ENCODE measurements at places on chromosomes 1 and 21.

- DNase-seq: no peak
Observed at GRCh38 chr1:245549996-245550719, 395.4 kb downstream of the KIF26B start.

DNA sequence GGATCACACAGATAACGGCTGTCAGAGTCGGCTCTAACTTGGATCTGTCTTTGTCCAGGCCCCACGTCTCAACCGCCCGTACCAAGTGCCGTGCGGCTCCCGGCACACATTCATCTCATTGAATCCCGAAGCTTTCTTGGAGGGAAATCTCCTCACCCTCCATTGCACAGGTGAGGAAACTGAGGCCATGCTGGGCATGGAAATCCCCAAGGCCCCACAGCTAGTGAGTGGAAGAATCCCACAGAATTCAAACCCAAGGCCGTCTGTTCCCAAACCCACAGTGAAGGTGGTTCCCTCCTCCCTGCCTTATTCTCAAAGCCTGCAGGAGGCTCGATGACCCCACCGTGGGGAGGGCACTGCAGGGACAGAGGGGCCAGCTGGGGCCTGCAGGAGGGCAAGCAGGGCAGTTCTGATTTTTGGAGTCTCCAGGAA, 437.9 kb downstream of the MATN1 start:
- no peak for DNase-seq

- no peak for DNase-seq
Observed at GRCh38 chr1:18529714-18530113, 49.0 kb downstream of the KLHDC7A start.

- no peak for DNase-seq
Observed at GRCh38 chr1:212620293-212620692, 11.7 kb downstream of the ATF3 start.

DNA sequence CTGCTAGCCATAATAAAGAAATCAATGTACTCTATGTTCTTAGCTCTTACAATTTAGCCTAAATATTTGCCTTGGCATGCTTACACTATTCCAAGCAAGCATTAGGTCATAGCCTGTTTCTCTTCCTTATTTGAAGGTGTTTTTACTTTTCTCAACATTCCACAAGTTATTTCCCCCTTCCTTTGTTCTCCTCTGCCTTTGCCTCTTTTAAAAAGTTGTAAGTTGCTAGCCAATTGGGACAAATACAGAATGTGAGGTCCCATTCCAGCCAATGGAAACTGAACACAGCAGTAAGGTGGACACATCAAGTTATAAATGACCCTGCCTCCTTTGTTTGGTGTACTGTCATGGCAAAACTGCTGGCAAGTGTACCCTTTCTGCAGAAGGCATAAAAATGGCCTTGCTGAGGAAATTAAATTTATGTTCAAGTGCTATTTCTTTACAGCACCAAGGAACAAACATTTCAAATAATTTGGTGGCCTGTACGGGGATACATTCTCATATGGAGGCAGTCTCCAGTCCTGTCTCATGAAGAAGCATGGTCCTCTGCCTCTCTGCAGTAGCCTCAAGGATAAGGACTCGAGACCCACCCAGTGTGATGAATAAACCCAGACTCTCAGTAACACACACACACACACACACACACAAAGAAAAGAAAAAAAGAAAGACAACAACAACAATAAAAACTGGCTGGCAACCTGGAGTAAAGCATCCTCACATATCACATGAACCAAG, 28.8 kb upstream of the FMO1 start:
- DNase-seq: no peak

DNA sequence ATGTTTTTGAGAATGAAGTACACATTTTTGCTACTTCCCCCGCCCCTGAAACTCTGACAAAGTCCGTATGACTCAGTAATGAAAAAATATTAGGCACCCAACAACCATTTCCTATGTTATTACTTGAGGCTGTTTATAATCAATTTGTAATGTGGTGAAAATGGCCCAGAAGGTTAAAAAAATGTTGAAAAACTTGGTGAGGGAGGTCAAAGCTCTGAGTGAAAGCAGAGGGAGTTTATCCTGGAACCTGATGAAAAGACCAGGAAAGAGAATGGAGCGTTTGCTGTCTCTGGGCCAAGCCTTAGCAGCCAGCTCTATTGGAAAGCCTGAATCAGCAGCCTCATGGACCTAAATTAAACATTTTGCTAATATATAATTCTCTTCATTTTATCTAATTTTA, 367.7 kb upstream of the NEGR1 start:
- no peak for DNase-seq

DNA sequence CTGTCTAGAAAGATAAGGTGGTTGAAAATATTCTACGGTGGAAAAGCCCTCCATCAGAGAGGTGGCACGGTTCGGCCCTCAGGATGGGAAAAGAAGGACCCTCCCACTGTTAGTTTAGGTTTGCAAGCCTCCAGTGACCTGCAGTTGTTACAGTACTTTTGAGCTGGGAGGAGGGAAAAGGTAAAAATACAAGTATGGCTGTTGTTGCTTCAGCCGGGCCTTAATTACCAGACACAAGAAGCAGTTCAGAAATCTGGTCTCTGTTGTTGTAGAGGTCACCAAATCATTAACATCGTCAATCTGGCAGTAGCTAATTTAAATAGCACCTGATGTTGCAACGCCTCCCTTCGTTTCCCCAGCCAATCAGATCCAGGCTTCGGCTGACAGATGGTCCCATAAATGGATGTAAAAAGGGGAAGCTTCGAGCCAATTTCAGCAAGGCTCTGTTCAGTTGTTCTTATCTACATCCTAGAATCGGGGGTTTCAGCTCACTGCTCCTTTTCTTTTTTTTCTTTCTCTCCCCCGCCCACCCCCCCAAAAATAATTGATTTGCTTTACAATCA, at the start of gene ELAVL4:
Gene ELAVL4 (plus strand): TSS at position 424 of the 563 bp plus-strand sequence. CDS start 270 bp downstream, outside the sequence.
- peak; percentile 6 for DNase-seq

GRCh38 chr21:31837618-31838390, 35.0 kb upstream of the HUNK start:
- DNase-seq: peak; percentile 3

DNA sequence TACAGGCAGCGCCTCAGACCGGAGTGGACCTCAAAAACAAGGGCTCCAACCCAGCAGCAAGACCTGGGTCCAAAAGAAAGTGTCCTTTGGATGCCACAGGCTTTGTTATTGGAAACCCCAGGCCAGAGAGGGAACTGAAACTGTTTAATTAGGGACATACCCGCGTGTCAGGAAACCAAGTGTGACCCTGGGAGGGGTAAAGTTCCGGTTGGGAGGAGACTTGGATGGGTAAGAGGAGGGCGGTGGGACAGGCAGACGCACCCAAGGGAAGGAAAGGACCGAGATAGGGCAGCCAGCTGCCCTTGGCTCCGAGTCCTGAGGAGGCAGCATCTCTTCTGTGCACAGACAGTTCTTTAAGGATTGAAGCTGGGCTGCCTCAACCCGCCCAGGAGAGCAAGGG, 71.4 kb downstream of the CDC7 start:
- DNase-seq: peak; percentile 49

- no peak for DNase-seq
Observed at GRCh38 chr1:24363994-24364393, 44.8 kb downstream of the GRHL3 start.

DNA sequence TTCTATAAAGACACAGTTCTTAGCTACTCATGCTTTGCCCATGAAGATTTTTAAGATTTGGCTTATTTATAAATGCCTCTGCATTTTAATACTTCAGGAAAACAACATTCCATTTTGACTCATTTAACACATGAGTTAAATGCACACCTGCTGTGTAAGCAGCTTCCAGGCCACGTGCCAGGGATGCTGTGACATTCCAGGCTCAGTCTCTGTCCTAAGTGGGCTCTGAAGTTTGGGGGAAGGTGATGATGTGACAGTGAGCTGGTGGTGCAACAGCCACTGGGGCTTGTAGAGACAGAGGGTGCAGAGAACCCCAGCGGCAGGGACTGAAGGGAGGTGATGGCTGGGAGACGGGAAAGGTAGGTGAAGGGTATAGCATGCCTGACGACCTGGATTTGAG, 40.7 kb downstream of the HHAT start:
- no peak for DNase-seq

GRCh38 chr1:109502364-109502851, 7.1 kb downstream of the AMIGO1 start:
- no peak for DNase-seq

DNA sequence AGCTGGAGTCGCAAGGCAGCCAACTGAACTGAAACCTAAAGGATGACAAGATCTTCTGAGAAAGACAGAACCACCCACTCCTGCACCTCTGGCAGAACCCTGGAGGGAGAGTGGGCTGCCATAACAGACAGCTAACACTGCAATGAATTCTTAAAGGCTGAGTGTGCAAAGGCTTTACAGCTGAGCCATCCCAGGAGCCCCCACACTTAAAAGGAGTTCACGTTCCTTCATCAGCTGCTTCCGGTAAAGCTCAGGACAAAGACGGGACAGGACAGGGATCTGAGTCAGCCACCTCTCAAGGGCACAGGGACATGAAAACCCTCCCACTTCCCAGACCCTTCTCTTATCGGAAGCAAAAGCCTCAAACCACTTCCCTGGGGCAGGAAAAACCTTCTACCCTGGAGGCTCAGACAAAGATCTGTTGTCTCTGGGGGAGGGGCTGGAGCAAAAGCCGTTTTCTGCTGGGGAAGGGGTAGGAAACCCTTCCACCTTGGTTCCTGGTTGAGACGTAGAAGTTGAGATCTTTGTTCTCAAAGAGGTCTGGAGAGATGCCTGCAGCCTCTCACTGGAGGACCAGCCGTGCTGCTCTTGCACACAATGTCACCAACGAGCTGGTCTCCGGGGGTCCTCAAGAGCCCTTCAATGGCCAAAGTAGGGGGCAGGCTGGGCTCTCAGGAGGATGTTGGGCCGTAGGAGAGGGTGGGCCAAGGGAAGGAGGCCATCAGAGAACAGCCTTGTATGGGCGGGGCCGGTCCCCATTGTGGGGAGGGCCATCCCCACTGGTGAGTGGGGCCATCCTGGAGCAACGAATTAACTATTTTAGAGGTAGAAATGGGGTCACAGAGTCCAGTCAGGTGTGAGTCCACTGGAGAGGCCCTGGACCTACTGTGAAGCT, 452.4 kb downstream of the PTPRU start:
- DNase-seq: no peak

DNA sequence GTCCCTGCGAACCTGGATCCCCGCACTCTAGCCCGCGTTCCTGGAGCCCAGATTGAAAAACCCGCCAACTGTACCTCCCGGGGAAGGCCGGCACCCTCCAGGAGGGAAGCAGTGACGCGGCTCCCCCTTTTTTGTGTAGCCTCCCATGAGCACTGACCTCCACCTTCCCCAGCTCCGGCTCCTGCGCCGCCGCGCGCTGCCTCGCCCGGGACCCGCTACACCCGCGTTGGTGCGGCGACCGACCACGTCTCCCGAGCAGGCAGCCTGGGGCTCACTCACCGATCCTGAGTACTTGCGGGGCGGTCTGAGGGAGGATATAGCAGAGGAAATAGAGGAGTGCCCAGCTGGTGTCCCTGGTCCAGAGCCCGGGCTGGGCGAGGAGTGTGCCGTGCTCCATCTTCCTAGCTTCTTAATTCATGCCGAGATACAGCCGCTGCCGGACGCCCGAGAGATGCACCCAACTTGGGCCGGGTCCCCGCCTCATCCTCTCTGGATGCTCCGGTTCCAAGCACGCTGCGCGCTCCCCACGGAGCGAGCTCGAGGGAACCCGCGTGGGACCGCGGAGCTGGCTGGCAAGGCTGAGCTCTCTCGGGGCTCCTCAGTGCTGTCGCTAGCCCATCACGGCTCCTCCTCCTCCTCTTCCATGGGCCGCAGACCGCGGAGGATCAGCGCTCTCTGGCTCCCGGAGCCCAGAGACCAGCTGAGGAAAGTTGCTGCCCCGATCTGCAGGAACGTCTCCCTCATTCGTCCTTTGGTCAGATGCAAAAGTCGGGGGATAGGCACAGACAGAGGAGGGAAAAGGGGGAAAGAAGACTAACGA, 482 bp downstream of the GRIK1 start:
- DNase-seq: no peak

DNA sequence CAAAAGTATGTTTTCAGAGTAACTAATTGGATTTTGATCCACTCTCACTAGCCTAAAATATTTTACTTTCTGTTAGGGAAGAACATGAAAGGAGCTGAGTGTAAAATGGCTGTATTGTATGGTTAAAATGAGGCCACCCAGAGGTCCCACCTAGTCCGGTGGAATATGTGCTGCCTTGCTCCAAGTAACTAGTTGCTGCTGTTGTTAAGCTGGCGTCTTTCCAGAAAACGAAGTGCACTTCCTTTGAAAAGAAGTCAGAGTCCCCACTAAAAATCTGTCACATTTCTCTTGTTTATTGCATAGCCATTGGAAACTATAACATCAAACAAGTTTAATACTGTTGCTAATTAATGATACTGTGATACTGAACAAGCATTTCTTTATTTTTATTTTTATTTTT, 3.2 kb downstream of the SLC25A33 start:
- DNase-seq: no peak

- DNase-seq: peak; percentile 81
Observed at GRCh38 chr1:23098463-23099170, 70.0 kb downstream of the LUZP1 start.

DNA sequence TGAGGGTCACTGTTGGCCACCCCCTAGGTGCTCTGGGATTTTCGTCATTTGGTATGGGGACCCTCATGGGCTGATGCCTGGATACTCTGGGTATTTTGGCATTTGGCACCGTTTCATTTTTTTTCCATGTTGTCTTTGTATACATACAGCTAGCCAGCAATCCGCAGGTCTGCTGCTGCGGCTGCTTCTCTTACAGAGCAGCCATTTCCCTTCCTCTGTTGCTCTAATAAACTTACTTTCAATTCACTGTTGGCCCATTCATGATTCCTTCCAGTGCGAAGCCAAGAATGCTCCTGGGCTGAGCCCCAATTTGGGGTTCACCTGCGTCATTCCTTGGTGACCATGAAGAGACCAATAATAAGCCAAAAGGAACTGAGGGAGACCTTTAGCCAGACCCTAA, 21.5 kb downstream of the GON4L start:
- no peak for DNase-seq

DNA sequence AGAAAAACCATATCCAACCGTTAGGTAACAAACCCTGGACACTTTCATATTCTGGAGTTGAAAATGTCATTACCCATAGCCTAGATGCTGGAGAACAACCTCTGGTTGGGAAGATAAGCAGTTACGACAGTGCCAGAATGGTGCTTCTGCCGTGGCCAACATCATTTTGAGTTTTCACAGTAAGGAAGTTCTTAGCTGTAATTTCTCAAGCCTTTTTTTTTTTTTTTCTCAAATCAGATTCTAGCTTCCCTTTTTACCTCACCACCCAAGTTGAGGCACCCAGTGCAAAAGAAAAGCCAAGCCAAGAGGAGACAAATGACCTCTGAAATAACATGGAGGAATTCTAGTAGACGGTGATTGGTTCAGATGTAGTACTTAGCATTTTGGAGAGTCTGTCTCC, 21.8 kb downstream of the PPT1 start:
- peak; percentile 53 for DNase-seq
